ENCODE measurements at places on chromosomes 7 and 10. TPM values are rescaled to one million over a fixed set of nuclear protein-coding genes. Genes with fewer than 3 reads are reported as not detected.

The ZCCHC24 gene
- total RNA-seq = 3.8 TPM

The AQP1 gene
- not detected for total RNA-seq

The AGAP6 gene
- 12.1 TPM for total RNA-seq

DNA sequence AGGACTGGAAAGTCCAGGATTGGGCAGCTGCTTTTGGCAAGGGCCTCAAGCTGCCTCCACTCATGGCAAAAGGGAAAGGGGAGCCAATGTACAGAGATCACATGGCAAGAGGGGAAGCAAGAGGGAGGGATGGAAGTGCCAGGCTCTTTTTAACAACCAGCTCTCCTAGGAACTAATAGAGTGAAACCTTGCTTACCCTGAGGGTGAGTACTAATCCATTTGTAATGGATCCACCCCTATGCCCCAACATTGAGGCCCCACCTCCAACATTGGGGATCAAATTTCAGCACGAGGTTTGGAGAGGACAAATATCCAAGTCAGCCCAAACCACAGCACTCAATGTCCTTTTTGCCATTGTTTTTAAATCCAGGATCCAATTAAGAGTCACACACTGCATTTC, 12.5 kb downstream of the HABP2 start:
- DNase-seq = no peak
- no peak overlapping the region for H3K4me3 ChIP-seq
- no peaks in the 10 kb centered on the region for H3K36me3 ChIP-seq
- peaks cover 27% of the 10 kb centered on the region for H3K27me3 ChIP-seq
- H3K27ac ChIP-seq = no peak overlapping the region

GRCh38 chr7:27112955-27113949, 10.8 kb upstream of the HOXA2 start:
- H3K36me3 ChIP-seq = no peaks in the 10 kb centered on the region
- H3K4me1 ChIP-seq = no peaks in the 10 kb centered on the region
- H3K27ac ChIP-seq = no peak overlapping the region

DNA sequence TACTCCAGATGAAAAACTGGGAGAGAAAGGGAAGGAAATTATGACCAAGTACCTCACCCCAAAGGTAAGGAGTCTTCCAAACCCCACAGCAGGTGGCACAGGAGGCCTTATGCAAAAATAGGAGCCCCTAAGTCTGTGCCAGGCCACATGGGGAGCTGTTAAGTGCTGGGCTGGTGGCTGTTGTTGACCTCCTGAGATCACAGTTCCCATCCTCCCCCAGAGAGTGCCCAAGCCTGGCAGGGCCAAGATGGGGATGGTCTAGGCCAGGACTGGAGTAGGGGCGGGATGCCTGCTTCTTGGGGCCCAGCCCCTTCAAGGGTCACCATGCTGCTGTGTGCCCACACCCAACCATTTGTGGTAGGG, 145.8 kb downstream of the RGS10 start:
- H3K4me3 ChIP-seq = no peak overlapping the region
- DNase-seq = no peak
- no peaks in the 10 kb centered on the region for H3K4me1 ChIP-seq
- no peak overlapping the region for H3K27ac ChIP-seq
- H3K36me3 ChIP-seq = no peaks in the 10 kb centered on the region

DNA sequence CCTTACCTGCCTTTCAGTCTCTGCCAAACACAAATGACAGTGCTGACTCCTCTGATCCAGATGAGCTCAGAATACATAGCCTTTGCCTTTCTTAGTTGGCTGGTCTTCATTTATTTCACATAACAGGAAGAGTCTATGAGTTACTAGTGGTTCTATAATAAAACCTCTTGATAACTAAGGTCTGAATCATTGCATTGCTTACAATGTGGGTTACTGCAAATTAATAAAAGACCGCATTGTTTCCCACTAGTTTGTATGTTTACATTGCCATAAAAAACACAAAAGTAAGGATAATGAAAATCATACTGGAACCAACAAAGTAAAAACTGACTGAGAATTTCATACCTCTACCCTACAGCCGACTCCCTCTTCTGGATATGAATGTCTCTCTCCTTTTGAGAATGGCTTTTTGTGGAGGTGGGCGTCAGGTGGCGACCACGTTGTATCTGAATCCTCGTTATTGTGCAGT, 62.0 kb upstream of the AKR1E2 start:
- H3K36me3 ChIP-seq = no peaks in the 10 kb centered on the region
- no peak for DNase-seq
- H3K27me3 ChIP-seq = no peaks in the 10 kb centered on the region
- no peak overlapping the region for H3K4me3 ChIP-seq

GRCh38 chr7:155167706-155168365, 97.7 kb downstream of the HTR5A start:
- DNase-seq = no peak
- no peaks in the 10 kb centered on the region for H3K27me3 ChIP-seq
- no peaks in the 10 kb centered on the region for H3K4me1 ChIP-seq
- no peak overlapping the region for H3K4me3 ChIP-seq

DNA sequence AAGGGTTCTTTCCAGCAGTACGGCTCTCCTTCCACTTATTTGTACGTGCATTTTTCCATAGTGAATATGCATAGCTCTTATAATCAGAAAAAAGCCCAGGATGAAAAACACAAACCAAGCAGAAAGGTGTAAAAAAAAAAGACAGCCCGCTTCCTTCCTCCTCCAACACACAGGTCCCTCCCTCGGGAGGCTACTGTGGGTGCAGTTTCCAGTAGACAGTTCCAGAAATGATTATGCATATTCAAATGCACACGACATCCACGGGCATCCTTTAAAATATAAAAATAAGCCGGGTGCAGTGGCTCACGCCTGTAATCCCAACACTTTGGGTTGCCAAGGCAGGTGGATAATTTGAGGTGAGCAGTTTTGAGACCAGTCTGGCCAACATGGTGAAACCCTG, 59.9 kb downstream of the TNRC18 start:
- H3K4me1 ChIP-seq = no peaks in the 10 kb centered on the region
- DNase-seq = no peak
- H3K4me3 ChIP-seq = no peak overlapping the region
- no peaks in the 10 kb centered on the region for H3K36me3 ChIP-seq
- H3K27me3 ChIP-seq = no peaks in the 10 kb centered on the region

Data from H9 (cell line).